ENCODE measurements at places on chromosomes 12 and 14. TPM values are rescaled to one million over a fixed set of nuclear protein-coding genes. Genes with fewer than 3 reads are reported as not detected.
A peak's percentile ranks its signal among the peaks of the same experiment; 100 is the strongest.

The IFNG-AS1 gene
- not detected for total RNA-seq

The SERPINA9 gene
- not detected for total RNA-seq

GRCh38 chr14:47674543-47675465 is 601 bp downstream of the MDGA2 start:
- peak; percentile 63 for DNase-seq

- peak; percentile 56 for DNase-seq
Measured at GRCh38 chr12:2183556-2184541, 131.1 kb downstream of the CACNA1C start.

- DNase-seq = no peak
Measured at GRCh38 chr12:50927766-50928224, 24.5 kb upstream of the HIGD1C start.

GRCh38 chr12:25058012-25058411 is 109.1 kb upstream of the BCAT1 start:
- no peak for DNase-seq

GRCh38 chr14:105879867-105880561 is 353.6 kb downstream of the TMEM121 start:
- no peak for DNase-seq

DNA sequence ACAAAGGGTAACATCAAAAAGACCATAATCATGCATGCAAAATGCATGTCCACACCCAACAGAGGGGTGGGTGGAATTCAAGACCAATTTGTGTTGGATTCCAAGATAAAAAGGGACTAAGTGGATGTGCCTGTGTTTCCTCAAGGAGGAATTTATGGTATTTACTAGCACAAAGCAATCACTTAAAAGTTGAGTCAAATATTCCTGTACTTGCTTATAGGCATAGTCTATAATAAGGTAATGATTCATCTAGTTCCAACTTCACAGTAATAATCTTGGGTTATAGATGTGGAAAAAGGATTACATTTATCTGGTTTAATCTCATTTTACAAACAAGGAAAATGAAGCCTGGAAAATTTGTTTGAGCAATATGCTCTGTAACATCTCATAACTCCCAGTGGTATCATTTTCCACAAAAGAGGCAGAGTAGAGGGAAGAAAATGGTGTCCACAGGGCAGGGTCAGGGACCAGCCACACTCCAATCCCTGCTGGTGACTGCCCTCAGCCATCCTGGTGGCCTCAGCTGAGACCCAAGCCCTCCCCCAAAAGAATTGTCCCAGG is 80.8 kb upstream of the REP15 start:
- DNase-seq = no peak
